ENCODE measurements at places on chromosomes 13 and 19.

- no peak for DNase-seq
Observed at GRCh38 chr19:29326849-29327840, 114.2 kb upstream of the UQCRFS1 start.

DNA sequence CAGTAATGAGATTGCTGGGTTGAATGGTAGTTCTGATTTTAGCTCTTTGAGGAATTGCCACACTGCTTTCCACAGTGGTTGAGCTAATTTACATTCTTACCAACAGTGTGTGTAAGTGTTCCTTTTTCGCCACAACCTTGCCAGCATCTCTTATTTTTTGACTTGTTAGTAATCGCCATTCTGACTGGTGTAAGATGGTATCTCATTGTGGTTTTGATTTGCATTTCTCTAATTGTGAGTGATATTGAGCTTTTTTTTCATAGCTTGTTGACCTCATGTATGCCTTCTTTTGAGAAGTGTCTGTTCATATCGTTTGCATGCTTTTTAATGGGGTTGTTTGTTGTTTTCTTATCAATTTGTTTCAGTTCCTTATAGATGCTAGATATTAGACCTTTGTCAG is 245.0 kb downstream of the MTUS2 start:
- no peak for DNase-seq

- no peak for DNase-seq
Observed at GRCh38 chr19:38303517-38304351, at the start of gene C19orf33. C19orf33 (plus strand) TSS chr19:38304251; CDS start chr19:38304262, 11 bp downstream.

DNA sequence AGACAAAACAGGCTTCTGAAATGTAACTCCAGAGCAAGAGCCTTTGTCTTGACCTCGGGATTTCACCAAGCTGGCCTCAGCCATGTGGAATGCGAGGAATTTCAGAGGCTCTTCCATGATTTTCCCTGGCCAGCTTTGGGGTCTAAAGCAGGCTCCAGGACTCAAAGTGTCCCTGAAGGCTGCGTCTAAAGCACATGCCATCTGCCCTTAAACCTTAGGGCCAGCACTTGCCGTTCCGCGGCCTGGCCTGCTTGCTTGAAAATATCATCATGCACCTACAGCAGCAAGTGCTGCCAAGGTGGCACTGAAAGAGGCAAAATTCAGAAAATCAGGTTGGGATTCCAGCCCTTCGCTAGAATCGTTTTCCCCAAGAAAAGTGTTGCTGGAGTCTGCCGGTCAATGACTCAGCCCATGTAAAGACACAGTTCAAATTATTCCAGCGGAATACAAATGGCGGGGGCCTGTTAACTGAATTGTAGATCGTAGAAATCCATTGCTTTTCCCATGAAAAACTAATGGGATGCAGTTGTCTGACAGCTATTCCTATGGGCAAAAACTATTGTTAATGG is 105.7 kb upstream of the RAP2A start:
- DNase-seq, result no peak

GRCh38 chr13:50720861-50721671 is 122.4 kb downstream of the DLEU7 start:
- no peak for DNase-seq

GRCh38 chr19:58387338-58388174 is 487 bp downstream of the RPS5 start:
- DNase-seq, result no peak

GRCh38 chr13:32257649-32258048 is 57.5 kb downstream of the ZAR1L start:
- no peak for DNase-seq

GRCh38 chr13:27792393-27793218 is at the start of gene GSX1:
GSX1 (plus strand) TSS chr13:27792483; CDS start chr13:27792691, 208 bp downstream.
- DNase-seq, result peak; percentile 30

DNA sequence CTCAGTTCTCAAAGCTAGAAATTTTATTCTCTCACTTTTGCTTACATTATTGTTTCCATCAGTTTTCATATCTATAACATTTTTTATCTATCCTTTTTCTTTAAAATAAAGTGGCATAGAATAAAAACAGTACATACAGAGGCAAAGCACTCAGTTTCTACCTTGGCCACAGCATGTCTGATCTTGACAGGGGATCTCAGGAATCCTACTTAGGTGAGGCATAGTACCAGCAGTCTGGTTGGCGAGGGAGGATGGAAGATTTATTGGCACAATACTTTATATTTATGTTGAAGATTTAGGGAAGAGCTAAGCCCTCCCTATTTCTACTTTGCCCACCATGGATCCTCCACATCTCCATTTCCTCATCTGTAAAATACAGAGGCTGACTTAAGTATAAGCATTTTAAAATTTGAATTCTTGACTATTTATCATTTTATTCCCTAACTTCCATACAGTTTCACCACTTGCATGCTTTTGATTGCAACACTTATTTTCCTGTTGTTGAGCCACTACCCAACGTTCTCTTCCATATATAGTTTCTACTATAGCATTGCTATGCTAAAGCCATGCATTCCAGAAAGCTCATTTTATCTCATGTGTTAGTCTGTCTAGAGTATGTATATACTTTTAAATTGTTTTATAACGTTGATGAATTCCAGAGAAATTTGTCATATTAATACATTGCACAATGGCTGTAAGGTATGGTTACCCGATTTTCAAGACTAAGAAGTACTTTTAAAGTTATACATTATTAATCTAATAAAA is 506.7 kb downstream of the KCTD12 start:
- no peak for DNase-seq

DNA sequence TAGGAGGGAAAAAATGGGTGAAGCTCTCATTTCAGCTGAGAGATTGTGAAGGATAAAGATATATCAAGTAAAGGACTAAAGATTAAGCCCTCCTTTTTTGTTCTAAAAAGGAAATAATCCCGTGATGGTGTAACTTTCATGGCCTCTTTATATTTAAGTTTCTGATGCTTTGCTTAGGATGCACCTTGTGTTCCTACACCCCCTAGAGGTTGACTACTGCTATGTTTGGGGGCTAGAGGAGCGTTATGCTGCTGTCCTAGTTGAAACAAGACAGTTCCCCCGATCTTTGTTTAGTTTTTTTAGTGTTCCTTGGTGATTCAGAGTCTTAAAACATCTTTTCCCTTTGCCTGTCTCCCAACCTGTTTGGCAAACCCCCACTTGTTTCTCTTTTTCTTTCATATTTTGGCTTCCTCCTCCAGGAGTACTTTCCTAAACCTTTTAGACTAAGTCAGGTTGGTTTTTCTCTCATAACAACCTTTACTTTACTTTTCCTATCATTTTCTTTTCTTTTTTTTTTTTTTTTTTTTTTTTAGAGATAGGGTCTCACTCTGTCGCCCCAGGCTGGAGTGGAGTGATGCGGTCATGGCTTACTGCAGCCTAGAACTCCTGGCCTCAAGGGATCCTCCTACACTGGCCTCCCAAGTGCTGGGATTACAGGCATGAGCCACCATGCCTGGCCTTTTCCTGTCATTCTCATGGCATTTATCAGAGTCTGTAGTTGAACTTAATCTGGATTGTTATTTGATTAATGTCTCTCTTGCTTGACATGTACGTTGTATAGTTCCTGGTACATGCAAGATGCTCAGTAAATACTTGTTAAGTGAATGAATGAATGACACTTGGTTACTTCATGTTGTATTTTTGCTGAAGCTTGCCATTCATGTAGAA is 2.8 kb downstream of the UBA2 start:
- DNase-seq, result peak; percentile 31

Measured in naive thymus-derived CD8-positive, alpha-beta T cell (primary cell).